A549 (cell line): ENCODE measurements at places on chromosomes 11 and 22. TPM values are rescaled to one million over a fixed set of nuclear protein-coding genes. Genes with fewer than 3 reads are reported as not detected.

Gene RFPL1
- not detected in 3 replicates for polyA plus RNA-seq

GRCh38 chr11:109424901-109425300 is 2.9 kb downstream of the C11orf87 start:
- DNase-seq = no peak

Gene RAG1
- polyA plus RNA-seq = 0.18 to 0.29 TPM (median 0.24 TPM) in 3 replicates

Gene H19
- polyA plus RNA-seq = 16.6 to 22.5 TPM (median 19.2 TPM) in 3 replicates

Gene CCDC88B
- 8.8 to 10.3 TPM (median 9.7 TPM) in 3 replicates for polyA plus RNA-seq

Gene SYCE3
- 0.29 to 0.45 TPM in 2 of 3 replicates, not detected in the other for polyA plus RNA-seq

- no peak for DNase-seq
Measured at GRCh38 chr11:8247312-8247711, 16.4 kb downstream of the LMO1 start.

DNA sequence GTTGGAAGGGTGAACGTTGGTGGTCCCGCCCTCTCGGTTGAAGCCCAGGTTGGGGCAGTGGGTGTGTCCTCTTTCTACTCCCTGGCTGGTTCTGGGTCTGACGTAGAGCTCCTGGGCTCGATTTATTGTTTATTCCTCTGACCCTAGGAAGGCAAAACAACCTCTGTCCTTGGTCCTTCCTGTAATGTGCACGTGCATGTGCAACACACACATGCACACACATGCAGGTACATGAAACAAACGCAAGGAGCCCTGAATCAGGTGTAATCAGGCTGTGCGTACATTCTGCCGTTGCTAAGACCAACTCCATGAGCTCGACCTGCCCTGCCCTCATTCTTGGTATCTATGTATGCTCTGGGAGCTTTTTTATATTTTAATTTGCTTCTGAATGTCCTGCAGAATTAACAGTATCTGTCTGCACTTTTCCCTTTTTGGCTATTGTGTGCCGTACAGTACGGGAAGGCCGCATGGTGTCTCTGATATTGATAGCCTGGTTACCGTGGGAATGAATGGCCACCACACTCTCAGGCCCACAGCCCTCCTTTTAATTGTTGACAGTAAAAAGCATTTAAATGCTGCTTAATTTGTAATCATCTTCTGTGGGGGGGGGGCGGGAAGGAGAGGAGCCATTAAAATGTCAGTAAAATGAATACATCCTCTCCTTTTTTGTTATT is 66.0 kb upstream of the NNMT start:
- no peak for DNase-seq

- no peak for DNase-seq
Measured at GRCh38 chr22:23750367-23750713, 572 bp downstream of the ZNF70 start.

Gene RIMBP3C
- 0.17 to 0.27 TPM (median 0.24 TPM) in 3 replicates for polyA plus RNA-seq

DNA sequence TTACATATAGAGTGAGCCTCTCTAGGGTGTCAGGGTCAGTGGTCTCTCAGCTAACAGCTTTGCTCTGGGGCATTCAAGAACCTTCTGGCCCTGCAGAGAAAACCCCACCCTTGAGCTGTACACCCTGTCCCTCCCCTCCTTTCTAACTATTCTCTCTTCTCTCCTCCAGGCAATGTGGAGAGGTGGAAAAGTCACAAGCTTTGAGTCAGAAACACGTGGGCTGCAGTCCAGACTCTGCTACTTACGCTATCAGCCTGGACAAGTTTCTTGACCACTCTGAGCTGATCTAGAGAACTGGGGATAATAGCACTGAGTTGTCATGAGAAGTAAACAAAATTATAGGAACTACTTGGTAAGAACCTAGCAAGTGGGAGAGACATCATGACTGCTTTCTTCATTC is 10.7 kb upstream of the FAM83F start:
- no peak for DNase-seq

Gene RASGRP2
- polyA plus RNA-seq = 0.89 to 1.1 TPM (median 0.94 TPM) in 3 replicates

DNA sequence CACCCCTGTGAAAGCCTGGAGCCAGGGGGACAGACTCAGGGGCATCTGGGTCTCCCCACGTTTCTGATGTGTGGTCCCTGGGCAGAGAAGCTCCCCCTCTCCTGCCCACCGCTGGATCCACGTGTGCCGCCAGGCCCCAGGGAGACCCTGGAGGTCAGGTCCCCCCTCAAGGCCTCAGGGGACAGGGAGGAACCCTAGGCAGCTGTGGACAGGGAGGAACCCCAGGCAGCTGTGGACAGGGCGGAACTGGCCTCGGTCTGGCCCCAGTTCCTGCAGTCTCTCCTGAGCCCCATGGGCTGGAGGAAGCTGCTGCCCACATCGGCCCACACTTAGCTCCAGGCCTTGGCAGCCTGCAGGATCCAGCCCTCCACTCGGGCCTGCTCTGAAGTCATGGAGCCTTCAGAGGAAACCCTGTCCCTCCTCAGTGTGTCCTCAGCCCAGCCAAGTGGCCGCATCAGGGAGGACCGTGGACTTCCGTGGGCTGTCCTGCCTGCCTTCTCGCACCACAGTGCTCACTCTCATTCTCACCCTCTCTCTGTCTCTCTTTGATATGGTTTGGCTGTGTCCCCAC is 127.7 kb downstream of the BRD1 start:
- no peak for DNase-seq

Gene SERPIND1
- not detected in 3 replicates for polyA plus RNA-seq

DNA sequence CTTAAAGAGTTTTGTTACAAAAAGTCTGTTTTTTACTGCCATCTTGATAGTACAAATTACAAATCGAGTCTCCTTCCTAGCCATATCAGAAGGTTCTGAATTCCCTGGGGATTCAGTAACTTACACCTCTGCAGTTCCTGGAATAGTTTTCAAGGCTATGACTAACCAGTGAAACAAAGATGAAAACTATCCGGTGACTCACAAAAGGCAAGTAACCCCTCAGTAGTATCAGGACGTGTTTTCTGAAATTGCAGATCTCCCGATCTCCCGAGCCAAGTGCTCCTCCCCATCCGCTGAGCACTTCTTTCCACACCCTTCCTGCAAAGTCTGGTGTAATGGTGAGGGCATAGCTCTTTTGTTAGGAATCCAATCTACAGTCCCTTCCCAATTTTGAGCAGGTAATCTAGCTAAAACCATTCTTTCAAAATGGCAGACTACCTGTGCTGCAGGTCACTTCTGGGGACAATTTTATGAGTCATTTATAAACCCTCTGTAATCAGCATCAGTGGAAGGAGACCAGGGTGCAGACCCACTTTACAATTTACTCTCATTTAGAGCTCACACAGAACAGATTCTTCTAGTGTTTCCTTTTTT is 7.7 kb downstream of the E2F8 start:
- DNase-seq = peak; percentile 37

Gene RTN4R
- 2.1 to 2.8 TPM (median 2.7 TPM) in 3 replicates for polyA plus RNA-seq

GRCh38 chr22:19022755-19023154 is 86.7 kb upstream of the PRODH start:
- DNase-seq = no peak

Gene MICAL2
- polyA plus RNA-seq = 39.8 to 43.6 TPM (median 43.5 TPM) in 3 replicates

Gene UQCR10
- 171 to 204 TPM (median 179 TPM) in 3 replicates for polyA plus RNA-seq

DNA sequence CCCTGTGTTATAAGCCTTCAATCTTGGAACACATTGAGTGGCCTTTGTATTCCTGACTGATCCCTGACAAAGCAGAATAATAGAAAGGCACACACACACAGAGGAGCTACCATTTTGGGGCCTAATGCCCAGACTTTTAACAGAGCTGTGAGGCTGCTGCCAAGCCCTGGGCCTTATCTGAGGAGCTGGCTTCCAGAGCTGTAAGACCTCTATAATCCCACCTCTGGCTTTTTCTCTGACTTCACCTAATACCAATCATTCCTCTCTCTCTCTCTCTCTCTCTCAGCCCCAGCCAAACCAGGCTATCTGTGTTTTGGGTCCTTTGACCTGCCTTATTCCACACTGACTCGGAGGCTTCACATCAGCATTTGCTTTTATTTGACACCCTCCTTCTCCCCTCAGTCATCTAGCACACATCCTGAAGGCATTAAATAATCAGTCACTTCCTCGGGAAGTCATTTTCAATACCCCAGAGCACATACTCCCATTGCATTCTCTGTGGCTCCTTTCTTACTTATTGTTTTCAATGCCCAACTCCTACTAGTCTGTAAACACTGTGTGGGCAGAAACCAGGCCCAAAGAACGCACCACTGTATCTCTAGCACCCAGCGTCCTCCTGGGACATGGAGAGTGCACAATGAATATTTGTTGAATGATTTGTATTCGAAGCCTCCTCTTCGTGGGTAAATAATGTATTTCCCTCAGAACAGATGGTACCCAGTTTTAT is 21.2 kb upstream of the TRIM44 start:
- DNase-seq = no peak

GRCh38 chr11:124812876-124813275 is 12.7 kb upstream of the MSANTD2 start:
- no peak for DNase-seq

- DNase-seq = peak; percentile 75
Measured at GRCh38 chr11:62497132-62497801, 49.3 kb downstream of the AHNAK start.

Gene GAB4
- not detected in 3 replicates for polyA plus RNA-seq

Gene CLMP
- polyA plus RNA-seq = 16.9 to 18.2 TPM (median 17.1 TPM) in 3 replicates

- no peak for DNase-seq
Measured at GRCh38 chr22:41009222-41009948, 58.2 kb downstream of the RBX1 start.

- DNase-seq = no peak
Measured at GRCh38 chr11:121696931-121697670, 244.3 kb upstream of the SORL1-AS1 start.

DNA sequence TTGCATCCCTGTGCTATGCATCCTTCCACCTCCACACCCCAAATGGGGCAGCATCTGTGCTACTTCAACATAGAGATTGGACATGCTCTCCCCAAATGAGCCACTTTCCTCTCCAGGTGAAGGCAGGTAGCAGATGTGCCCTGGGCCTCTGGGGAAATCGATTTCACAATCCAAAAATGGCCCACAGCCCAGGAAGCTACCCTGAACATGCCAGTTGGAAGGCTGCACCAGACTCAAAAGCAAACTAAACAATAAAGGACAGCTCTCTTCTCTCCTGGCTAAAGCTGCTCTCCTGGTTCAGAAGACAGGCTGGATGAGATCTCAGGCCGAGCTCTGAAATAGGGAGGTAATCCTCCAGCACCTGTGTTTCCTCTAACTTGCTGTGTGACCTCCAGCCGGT is 19.7 kb downstream of the ISX start:
- no peak for DNase-seq

GRCh38 chr22:32476281-32477195 is 1.9 kb downstream of the FBXO7 start:
- DNase-seq = no peak

DNA sequence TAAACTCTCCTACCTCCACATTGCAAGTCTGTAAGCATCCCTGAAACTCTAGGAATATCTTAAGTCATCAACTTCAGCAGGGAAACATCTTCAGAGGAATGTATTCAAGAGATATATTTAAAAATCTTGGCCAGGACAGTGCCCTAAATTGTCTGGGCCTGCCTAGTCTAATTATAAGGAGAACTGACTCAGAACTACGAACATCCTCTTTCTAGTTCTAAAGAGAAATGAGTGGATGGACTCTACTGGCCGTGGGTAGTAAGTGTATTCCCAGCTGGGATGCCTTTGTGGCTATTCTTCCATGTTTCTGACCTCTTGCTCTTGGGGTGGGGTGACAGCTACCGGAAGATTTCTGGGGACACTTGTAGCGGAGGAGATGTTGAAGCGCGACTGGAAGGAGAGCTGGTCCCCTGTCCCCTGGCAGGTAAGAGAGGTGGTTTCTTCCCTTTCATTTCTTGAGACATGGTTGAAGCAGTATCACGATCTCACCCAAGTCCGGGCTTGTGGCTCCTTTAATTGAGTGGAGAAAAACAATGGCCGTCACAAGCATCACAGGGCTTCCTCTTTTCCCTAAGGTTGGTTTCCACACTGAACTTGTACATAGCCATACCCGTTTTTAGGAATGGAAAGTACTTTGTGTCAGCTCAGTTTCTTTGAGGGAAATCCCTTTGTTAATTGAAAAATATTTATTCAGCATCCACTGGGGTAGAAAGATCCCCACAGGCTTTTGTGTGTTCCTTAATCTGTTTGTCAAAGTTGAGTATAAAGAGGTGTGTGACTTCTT is 97.7 kb upstream of the SORL1-AS1 start:
- no peak for DNase-seq
